DMS79 treated with DMSO at 0.1 percent for 48 hours (cell line): ENCODE measurements at places on chromosomes 12 and 14.

DNA sequence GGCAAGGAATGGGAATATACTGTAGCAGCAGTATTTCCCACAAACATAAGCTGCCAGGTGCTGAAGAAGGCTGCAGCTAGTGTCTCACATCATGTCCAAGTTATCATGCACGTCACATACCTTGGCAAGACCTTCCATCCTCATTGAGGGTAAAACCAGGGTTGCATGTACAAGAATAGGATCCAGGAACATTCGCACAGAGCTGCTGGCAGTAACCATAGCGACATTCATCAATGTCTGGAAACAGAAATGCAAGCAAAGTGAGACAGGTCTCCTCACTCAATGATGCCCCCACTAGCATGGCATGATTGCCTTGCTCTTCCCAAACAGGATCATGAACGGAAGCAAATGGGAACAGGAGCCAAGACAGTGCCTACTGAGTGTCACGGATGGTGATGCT, 23.8 kb upstream of the TC2N start:
- DNase-seq, result no peak

DNA sequence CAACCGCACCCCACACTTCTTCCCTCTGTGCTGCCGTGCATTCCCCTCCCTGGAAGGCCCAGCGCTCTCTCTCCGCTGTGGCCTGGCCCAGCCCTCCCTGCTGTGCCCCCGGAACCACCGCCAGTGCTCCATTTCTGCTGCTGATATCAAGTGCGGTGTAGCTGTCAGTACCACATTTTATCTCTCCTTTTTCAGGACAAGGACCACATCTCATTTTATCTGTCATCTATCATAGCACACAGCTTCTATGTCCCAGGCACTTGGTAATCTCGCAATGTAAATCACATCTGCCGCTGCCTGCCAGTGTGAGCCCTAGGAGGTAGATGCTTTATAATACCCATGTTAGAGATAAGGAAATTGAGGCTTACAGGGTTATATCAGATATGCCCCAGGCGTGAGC, 18.3 kb downstream of the IL31 start:
- DNase-seq, result no peak

GRCh38 chr14:45003924-45004323, 41.9 kb downstream of the TOGARAM1 start:
- DNase-seq, result no peak

DNA sequence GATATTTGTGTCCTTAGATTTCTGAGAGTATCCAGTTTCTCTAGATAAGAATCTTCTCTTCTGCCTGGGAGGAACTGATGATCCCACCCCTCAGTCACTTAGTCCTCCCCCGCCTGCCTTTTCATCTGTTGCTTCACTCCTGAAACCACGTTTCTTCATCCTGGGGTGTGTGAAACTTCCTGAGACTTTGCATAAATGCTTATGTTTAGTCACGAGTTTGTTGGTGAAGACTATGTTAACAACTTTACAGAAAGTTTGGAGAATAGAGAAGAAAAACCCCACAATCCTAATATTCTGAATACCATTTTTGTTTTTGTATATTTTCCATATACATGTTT, 33.2 kb downstream of the MARK3 start:
- no peak for DNase-seq

GRCh38 chr12:14086838-14087237, 105.4 kb upstream of the GRIN2B start:
- DNase-seq, result no peak

DNA sequence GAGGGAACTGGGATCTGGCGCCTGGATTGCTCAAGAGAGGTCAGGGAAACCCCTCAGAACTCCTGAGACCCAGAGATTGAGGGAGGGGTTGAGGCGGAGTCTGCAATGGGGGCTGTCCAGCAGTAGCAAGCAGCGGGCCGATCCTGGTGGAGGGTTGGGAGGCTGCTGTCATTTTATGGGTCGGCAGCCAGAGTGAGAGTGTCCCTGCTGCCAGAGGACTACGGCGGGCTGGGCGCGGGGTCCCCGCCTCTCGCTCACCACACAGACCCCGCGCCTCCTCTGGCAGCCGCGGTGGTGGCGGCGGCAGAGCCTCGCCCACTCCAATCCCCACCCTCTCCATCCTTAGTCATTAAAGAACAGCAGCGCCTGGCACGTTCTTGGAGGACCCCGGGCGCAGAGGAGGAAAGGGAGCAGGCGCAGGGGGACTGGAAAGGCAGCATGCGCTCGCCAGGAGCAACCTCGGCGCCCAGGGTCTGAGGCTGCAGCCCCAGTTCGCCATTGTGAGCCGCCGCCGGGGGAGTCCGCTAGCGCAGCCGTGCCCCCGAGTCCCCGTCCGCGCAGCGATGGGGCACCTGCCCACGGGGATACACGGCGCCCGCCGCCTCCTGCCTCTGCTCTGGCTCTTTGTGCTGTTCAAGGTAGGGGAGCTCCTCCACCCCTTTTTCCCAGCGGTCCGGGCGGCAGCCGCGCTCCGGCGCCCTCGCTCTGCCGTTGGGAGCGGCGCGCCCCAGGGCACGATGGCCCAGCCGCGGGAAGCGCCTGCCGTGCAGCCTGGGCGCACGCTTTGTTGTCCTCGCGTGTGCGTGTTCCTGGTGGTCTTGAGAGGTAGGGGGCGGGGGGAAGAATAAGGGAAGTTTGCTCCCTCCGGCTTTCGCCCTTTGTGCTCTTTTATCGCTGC, at the start of gene PTPRO:
Gene PTPRO, plus strand, starts transcription at position 345 of the 898 bp plus-strand sequence.
- peak; percentile 53 for DNase-seq

GRCh38 chr14:21201732-21202462, 46.0 kb upstream of the OR5AU1 start:
- no peak for DNase-seq

GRCh38 chr14:100644784-100645183, 57.6 kb upstream of the BEGAIN start:
- DNase-seq, result no peak

GRCh38 chr14:49173765-49174373, 412.3 kb downstream of the RPS29 start:
- DNase-seq, result peak; percentile 8

DNA sequence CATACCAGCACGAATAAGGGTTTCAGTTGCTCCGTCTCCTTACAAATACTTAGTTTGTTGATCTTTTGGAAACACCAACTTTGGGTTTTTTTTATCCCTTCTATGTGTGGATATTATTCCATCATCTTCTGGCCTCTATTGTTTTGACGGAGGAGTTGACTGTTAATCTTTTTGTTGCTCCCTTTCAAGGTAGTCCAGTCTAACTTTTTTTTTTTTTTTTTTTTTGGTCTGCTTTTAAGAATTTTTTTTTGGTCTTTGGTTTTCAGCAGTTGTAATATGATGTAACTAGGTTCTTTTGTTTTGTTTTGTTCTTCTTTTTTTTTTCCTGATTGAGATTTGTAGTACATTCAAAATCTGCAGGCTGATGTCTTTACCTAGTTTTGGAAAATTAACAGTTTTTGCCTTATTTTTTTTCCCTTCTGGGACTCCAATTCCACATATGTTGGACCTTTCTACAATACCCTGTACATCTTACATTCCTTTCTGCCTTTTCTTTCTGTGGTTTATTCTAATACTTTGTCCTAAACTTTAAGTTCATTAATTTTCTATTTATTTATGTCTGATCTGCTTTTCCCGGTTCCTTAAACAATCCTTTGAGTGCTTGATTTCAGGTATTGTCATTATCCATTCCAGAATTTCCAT, 54.9 kb downstream of the DNAH10 start:
- DNase-seq, result no peak

- no peak for DNase-seq
Observed at GRCh38 chr12:101616027-101616494, 21.3 kb downstream of the MYBPC1 start.

DNA sequence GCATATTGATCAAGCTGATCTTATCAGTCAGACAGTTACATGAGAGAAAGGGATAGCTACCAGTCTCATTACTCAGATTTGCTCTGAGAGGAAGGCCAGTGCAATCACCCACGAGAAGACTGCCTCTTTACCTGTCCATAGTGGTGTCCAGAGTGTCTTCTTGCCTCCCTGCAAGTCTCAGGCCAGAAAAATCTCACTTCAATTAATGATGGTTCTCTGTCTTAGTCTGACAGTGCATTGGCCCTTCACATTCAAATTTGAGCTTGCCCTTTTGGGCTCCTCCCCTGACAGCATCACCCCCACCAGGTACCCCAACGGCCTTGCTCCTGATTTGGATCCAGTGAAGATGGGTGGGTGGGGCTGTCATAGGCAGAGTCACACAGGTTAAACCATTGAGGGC, at the start of gene AICDA:
Gene AICDA, minus strand, starts transcription at position 231 of the 400 bp plus-strand sequence. Its CDS starts 92 bp downstream, at position 139.
- DNase-seq, result no peak

GRCh38 chr14:54529811-54530210, 20.1 kb downstream of the CGRRF1 start:
- DNase-seq, result peak; percentile 10

GRCh38 chr12:12622418-12622817, 10.7 kb downstream of the CREBL2 start:
- no peak for DNase-seq

- peak; percentile 94 for DNase-seq
Observed at GRCh38 chr14:36656687-36657398, 4.8 kb upstream of the PAX9 start.

- DNase-seq, result no peak
Observed at GRCh38 chr12:75488553-75488952, 8.0 kb downstream of the GLIPR1 start.

GRCh38 chr12:83630526-83630925, 943.8 kb downstream of the TMTC2 start:
- DNase-seq, result no peak

DNA sequence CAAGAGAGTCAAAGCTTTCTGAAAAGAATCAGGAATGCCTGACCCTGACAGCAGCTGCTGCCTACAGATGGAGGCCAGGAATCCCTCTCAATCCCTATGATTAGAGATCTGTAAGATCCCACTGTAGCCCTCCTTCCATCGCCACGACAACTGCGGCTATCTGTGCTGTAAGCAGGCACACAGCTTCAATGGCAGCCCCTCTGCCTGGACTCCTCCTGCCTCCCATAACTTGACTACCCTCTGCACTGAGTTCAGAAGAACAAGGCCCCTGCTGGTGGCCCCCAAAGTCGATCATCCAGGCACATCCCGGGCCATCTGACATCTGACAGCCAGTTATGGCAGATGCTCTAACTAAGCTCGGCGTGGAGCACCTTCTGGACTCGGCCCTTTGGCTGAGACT, 2.9 kb downstream of the CLMN start:
- no peak for DNase-seq

DNA sequence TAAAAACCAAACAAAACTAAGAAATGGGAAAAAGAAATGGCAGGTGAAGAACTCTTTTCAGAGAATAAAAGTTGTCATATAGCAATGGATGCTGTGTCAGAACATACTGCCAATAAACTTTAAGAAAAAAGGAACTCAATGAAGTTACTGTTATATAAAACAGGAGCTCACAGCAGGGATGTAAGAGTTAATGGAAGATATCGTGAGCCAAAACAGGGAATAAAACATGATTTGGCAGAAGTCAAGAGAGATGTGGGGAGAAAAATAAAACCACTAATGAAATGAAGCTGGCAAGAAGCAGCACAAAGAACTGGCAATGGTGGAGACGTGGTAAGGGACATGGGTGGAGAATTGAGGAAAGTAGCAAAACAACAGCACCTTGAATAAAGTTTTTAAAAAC, 61.0 kb downstream of the TAOK3 start:
- DNase-seq, result no peak

DNA sequence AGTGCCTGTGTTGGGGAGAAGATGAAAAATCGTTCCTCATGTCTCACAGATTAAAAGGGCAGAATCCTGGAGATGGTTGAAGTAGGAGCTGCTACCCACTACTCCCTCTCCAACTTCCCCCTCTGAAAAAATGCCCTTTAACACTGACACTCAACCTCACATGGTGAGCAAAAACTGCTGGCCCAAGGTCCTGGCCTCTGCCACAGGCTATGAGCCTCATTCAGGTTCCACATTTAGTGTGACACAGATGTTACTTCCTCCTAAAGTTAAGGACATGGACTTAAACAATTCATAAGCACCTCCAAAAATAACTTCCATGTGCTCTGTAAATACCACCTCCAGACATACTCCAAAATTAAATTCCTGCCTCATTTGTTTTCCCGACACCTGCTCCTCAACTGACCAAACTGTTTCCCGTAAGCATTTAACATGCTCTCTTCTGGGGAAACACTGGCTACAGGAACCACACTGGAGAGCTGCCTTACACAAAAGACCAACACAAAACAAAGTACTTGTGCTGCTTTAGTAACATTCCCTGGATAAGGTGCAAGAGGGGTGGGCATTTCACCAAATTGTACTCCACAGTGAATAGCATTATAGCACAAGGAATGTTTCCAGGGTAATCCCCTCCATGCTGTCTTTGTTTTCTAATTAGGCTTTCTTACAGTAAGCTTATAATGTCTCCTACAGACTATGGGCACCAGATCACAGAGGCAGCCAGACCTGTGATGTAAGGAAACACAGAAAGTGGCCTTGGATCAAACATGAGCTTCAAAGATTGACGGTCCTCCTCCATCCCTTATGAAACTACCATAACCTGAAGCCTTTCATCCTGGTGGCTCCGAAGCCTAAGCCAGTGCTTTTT, 57.0 kb downstream of the PHLDA1 start:
- no peak for DNase-seq

DNA sequence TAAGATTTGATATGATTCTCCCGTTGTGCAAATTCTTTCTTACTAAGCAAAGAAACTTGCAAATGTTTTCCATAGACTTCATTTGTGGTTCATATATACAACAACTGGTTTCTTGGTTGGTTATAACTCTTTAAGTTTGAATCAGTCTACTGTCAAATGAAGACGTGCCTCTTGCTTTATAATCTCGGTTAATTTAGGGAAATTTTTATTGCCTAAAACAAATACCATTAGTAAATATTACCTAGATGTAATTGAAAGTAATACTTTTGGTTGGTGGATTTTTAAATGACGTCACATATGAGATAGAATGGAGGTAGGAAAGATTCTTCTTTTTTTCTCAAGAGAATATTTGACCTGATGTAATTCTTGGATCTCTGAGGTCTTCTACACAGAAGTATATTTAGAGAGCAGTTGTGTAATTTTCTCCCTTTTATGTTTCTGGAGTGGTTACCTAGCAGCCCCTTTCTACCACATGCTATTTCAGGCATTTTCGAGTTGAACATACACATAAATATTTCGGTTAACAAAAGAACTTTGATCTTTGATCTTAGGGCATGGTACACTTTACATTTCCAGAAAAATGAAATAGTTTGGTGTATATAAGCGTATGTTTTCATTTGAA, 1.7 kb downstream of the ATF7IP start:
- peak; percentile 56 for DNase-seq

- no peak for DNase-seq
Observed at GRCh38 chr14:54117396-54117795, 160.8 kb upstream of the BMP4 start.
